GM04503 (cell line): ENCODE measurements at places on chromosomes 3 and 15.

- no peak for DNase-seq
Observed at GRCh38 chr3:24834442-24834841, 339.8 kb upstream of the THRB start.

DNA sequence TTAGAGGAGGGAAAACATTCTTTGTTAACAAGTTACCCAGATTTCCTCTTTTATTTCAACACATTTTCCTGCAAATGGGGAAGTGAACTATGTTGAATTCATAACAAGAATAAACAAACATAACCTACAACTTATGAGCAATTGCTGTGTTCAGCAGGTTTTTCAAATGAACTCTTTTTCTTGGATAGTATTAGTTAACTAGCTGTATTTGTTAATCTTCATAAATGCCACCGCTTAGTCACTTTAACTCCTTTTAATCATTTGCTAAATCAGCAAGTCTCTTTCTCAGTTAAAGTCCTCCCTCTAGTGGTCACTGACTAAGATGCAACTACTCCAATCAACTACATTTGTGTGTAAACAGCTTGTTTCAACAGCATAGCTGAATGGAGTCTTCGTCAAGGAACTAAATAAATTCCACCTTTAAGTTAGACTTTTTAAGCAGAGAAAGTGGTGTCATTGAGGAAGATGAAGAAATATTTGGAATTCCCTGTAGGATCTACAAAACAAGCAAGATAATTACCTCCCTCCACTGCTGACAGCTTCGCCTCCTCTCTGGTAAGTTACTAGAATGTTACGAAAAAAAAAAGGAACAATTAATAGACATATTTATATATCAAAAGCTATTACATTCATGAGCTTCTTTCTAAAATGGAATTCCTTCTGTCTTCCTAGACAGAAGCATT is 1122.0 kb downstream of the ROBO1 start:
- DNase-seq: no peak

- DNase-seq: no peak
Observed at GRCh38 chr3:31530039-31530959, 2.4 kb upstream of the STT3B start.

DNA sequence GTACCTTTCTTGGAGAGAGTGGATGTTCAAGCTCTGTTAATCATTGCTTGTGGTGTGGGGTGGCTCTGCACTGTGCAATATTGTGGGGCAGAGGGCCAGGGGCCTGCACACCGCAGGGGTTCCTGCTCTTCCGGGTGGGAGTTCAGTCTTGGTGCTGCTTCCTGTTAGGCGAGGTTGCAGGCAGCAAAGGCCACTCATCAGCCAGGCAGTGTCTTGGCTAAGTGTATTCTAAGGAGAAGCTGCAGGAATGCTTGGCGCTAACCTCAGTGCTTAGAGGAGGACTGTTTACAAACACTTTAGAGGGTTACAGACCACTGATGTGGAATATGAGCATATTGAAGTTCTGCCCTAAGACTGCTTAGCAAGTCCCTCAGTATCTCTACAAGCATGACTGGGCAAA is 81.7 kb downstream of the CEP63 start:
- no peak for DNase-seq

DNA sequence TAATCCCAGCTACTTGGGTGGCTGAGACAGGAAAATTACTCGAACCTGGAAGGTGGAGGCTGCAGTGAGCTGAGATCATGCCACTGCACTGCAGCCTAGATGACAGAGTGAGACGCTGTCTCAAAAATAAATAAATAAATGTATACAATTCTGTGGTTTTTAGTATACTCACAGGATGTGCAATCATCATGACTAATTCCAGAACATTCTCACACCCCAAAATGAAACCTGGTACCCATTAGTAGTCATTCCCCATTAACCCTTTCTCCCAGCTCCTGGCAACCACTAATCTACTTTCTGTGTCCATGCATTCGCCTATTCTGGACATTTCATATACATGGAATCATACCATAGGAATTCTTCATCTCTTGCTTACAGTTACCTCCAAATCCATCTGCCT is 44.5 kb downstream of the LRRFIP2 start:
- no peak for DNase-seq

DNA sequence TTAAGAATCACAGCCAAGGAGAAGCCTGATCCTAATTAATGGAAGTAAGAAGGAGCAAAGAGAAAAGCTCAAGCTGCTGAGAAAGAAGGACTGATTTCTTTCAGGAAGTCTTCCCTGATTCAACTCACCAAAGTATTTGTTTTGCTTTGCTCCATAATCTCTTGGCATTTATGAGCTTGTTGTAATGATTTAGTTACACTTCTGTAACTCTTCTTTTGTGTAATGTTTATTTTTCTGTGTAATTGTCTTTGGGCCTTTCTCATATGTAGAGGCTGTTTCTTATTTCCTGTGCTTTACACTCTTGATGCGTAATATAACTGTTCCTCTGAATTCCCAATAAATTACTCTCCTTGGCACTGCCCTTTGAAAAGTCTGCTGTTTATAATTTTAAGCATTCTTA is 80.0 kb downstream of the COL6A5 start:
- peak; percentile 0 for DNase-seq

DNA sequence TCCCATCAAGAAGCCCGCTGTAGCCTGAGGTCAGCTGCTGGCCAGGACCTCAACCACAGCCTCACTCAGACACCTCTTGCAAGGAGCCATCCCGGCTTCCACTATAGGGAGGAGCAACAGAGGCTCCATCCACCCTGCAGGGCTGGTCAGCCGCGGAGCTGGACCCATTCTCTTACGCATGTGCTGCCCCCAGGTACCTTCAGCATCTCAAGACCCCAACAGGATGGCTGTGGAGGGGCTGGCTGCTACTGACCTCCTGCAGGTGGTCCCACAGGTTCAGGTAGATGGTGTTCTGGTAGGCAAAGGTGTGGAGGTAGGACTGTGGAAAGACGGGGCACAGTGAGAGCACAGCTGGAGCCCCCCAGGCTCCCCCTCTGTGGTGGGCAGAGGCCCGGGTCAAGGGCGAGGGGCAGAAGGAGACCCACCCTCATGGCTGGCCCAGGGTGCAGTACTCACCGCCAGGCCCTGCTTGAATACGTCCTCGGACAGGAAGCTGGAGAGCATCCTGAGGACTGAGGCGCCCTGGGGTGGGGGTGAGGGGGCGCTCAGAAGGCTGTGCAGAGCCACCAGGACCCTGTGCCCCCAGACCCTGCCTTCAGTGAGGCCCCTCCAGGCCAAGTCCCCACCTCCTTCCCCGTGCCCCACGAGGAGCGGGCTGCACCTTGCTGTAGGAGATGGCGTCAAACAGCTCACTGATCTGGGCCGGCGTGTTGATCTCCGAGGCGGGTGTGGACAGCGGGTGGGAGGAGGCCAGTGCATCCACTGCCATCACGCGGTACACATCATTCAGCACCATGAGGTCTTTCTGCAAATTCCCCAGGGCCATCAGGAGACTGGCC is 11.4 kb downstream of the ANPEP start:
- no peak for DNase-seq

GRCh38 chr3:129439226-129439816 is 427 bp downstream of the MBD4 start:
- DNase-seq: no peak

DNA sequence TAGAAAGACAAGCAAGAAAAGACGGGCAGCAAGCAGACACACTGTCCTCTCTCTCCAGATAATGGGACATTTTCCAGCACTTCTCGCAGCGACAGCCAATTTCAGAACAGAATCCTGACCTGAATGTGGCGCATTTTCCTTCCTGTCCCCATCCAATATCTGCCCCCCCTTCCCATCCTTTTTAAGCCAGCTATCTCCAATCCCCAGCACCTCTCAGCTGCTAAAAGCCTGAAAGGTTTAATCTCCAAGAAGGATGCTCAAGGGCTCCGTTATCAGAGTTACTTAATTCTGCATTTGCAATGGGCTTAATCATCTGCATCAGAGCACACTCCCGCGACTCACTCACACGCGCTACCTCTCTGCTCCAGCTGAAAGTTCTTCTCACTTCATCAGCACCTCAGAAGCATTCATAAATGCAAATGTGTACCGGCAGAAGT is 50.5 kb downstream of the SRGAP3 start:
- DNase-seq: no peak

- no peak for DNase-seq
Observed at GRCh38 chr3:142117056-142117851, 32.1 kb downstream of the TFDP2 start.

DNA sequence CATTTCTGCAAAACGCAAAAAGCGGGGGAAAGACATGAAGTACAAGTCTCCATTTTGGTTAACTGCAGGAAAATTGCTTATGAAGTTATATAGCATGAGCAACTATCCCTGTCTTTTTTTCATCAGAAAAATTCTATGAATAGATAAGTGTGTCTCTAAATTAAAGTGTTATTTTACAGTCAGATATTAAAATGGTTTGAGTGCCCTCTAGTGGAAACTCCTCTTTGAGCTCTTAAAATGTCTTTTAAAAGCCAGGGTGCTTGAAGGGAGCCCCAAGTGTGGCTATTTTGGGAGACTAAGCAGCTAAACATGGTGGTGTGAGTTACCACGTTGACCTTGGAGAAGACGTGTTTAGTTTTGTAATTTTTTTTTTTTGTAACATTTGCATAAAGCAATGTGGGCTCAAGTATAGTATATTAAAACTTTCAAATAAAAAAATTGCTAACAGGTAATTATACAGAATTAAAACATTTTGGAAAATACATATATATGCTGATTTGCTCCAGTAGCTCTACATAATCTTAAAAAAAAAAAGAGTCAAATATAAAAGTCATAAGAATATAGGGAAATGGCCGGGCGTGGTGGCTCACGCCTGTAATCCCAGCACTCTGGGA is 77.2 kb downstream of the PPP2R3A start:
- DNase-seq: no peak

- DNase-seq: peak; percentile 37
Observed at GRCh38 chr3:41808152-41808551, 153.8 kb downstream of the ULK4 start.

DNA sequence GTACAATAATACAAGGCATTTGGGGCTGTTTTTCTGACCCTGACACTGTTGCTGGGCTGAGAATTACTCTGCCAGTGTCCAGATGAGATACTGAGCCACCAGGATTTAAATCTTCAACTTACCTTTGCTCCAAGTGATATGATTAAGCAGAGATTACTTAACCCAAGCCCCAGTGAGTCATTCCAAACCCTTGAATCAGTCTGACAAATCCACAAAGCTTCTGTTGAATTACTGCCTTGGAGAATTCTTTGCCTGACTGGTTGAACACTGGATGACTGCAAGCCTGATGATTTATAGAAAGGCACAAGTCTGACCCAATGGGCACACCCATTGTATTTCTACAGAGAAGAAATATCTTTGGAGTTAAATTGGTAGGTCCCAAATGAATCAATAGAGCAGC is 88.2 kb upstream of the TSC22D2 start:
- DNase-seq: peak; percentile 88

GRCh38 chr3:133964547-133964946 is 65.2 kb downstream of the SLCO2A1 start:
- DNase-seq: no peak

- peak; percentile 67 for DNase-seq
Observed at GRCh38 chr3:53083521-53083920, 37.6 kb upstream of the SFMBT1 start.

- DNase-seq: no peak
Observed at GRCh38 chr3:35659768-35660167, 20.4 kb downstream of the ARPP21 start.

DNA sequence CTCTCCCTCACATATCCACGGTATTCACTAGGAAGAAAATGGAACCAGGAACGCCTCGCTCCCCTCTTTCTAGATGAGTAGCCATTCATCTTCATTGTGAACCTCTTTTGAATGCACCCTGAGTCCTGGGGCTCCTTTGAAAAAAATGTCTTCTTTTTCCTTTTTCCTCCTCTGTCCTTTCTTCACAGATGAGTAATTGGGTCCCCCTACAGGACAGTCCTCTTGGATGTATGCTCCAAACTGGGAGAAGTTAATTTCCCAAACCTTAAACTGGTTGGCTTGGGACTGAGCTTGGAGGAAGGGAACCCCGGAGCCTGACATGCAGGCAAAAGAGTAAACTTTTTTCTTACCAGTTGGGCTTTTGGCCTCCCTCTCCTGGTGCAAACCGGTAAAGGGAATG is 108.8 kb downstream of the DPH6 start:
- DNase-seq: no peak

GRCh38 chr3:136194409-136195257 is 1.5 kb downstream of the MSL2 start:
- no peak for DNase-seq

- no peak for DNase-seq
Observed at GRCh38 chr15:37094333-37094914, 5.9 kb downstream of the MEIS2 start.

DNA sequence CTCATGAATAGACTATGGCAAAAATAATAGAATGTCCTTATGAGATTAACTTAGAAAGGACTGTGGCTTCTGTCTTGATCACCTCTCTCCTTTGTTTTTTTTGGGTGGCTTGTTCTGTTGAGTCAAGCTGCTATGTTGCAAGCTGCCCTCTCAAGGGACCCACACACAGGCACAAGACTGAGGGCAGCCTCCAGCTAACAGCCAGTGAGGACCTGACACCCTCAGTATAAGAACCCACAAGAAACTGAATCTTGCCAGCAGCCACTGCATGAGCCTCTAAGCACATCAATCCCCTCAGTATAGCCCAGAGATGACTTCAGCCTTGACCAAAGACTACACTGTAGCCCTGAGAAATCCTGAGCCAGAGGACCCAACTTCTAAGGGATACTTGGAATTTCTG is 361.1 kb downstream of the MCTP2 start:
- no peak for DNase-seq

- no peak for DNase-seq
Observed at GRCh38 chr3:190446573-190447279, 3.0 kb downstream of the TMEM207 start.

DNA sequence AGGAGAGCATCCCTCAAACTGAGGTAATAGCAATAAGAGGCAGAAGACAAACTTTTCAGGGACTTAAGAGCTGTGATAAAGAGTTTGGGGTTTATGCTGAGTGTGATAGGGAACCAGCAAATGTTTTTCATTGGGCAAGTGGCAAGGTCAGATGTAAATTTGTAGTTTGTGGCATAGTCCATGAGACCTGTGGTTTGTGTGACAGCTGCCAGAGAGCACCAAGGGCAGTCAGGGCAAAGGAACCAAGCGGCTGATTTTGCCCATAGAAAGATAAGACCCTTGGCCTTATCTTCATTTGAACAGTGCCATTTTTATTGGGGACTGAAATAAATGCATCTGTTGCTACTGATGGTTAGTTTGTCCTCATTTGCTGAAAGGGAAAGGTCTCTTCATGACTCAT is 220.3 kb downstream of the LRRN1 start:
- DNase-seq: no peak

DNA sequence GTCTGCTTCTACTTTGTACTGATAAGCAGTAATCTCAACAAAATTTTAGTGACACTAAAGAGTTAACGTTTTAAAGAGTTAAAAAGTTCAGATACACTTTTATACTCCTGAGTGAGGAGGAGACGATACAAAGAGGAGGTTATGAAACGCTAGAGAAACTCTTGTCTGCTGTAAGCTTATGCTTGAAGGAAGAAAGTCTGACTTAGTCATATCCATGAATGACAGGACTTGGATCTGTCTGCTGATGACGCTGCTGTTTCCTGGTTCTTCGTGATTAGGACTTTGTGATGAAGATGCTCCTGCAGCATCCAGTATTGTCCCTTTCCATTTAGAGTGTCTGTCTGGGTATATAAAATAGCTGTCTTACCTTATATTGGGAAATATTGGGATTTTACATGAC is 15.8 kb downstream of the TCF12 start:
- DNase-seq: no peak

- no peak for DNase-seq
Observed at GRCh38 chr3:55454611-55455010, 32.5 kb downstream of the WNT5A start.
